SHP77 treated with DMSO at 0.1 percent for 48 hours (cell line): ENCODE measurements at places on chromosomes 2 and 18.

GRCh38 chr2:208698114-208698513 is 291.5 kb downstream of the PTH2R start:
- DNase-seq = no peak

DNA sequence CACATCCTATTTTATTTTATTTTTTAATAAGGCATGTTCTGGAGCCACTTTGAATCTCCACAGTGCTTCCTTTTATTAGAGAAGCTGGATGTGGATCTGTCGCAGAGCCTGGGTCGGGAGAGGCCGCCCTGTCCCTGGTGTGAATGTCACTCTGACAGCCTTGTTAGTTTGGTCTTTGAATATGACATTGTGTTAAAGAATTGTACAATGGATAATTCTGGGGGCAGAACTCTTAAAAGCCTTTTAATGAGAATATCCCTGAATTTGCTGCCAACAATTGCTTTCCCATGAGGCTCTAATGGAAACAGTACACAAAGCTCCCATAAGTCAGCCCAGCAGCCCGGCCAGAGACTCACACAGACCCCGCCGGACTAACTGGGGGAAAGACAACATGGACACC is 82.4 kb downstream of the MTCL1 start:
- DNase-seq = no peak

DNA sequence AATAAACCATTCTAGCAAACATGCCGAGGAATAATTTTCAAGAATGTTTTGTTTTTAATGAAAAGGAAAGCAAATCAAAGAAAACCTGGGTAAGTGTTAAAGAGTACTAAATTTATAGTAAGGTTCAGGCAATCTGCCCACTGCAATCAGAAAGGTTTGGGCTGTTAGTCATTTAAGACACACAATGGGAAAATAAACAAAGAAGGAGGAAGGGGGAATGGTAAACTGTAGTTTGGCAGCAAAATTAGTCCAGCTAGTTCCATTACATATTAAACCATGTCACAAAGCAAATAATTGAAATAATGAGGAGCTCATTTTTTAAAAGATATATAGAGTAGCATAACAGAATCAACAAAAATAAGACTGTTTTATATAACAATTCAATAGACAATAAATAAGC is 87.5 kb upstream of the COPS8 start:
- no peak for DNase-seq

DNA sequence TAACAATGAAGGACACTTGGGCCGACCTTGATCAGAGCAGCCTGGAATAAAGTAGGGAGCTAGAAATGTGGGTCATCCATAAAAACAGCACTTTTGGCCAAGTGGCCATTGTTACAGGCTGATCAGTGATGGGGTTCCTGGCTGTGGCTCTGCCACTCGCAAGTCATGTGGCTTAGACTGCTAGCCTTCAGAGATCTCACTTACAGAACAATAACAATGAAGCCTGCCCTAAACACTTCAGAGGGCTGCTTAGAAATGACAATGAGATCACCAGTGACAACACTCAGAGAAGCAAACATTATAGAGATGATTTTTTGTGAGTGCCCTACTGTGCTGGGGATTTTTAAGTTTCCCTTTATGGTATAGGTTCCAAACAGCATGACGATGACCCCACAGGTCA is 107.9 kb upstream of the LMAN1 start:
- no peak for DNase-seq

- DNase-seq = no peak
Observed at GRCh38 chr2:74779587-74780135, 54.3 kb upstream of the HK2 start.

- no peak for DNase-seq
Observed at GRCh38 chr18:22045221-22045918, 124.0 kb upstream of the GATA6 start.

- no peak for DNase-seq
Observed at GRCh38 chr18:2324459-2324858, 246.8 kb downstream of the METTL4 start.
